A549 treated with RU486 at 1 μM for 4 hours (cell line): ENCODE measurements at places on chromosomes 1 and 21. TPM values are rescaled to one million over a fixed set of nuclear protein-coding genes. Genes with fewer than 3 reads are reported as not detected.

Gene SH2D5
- 12.4 to 19.2 TPM (median 16.3 TPM) in 5 replicates for total RNA-seq

Gene C21orf91
- 1.9 to 3.2 TPM (median 2.2 TPM) in 5 replicates for total RNA-seq

Gene EPS8L3
- 0.91 to 2.0 TPM (median 1.4 TPM) in 5 replicates for total RNA-seq

Gene TINAGL1
- total RNA-seq, result 0.69 to 1.2 TPM (median 0.74 TPM) in 5 replicates

Gene GIPC2
- 0.02 to 0.06 TPM (median 0.05 TPM) in 4 of 5 replicates, not detected in the other for total RNA-seq

Gene MTF1
- 3.9 to 5.1 TPM (median 4.2 TPM) in 5 replicates for total RNA-seq

Gene F13B
- total RNA-seq, result 0.06 to 0.09 TPM (median 0.08 TPM) in 3 of 5 replicates, not detected in the others

Gene MCOLN2
- total RNA-seq, result 0.73 to 2.8 TPM (median 2.3 TPM) in 5 replicates

Gene OSCP1
- 5.5 to 7.0 TPM (median 6.1 TPM) in 5 replicates for total RNA-seq

Gene C1orf185
- not detected in 5 replicates for total RNA-seq

Gene DDX59
- total RNA-seq, result 12.0 to 18.3 TPM (median 13.8 TPM) in 5 replicates

Gene NKAIN1
- total RNA-seq, result 0.97 to 1.6 TPM (median 1.1 TPM) in 5 replicates
